ENCODE measurements at places on chromosomes 7 and 10.

DNA sequence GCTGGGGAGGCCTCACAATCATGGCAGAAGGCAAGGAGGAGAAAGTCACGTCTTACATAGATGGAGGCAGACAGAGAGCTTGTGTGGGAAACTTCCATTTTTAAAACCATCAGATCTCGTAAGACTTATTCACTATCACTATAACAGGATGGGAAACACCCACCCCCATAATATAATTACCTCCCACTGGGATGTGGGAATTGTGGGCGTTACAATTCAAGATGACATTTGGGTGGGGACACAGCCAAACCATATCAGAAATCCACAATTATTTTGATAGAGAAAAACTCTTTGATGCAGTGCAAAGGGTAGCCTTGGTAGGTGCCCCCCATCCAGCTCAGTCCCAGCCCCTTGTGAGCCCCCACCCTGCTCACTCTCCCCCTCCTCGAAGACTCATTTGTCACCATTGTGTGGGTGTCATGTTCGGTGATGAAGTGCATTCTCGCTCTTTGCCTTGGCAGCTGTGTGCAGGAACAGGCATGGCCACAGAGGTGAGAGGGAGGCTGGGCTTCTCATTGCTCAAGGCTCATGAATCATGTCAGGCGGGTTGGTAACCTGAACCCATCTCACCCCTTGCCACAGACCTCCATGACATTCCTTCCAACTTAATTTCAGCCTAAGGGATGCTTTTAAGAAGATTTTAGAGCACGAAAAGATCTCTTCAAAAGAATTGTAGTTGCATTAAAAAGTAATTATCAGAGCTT lies 75.9 kb downstream of the BUB3 start:
- DNase-seq = no peak

DNA sequence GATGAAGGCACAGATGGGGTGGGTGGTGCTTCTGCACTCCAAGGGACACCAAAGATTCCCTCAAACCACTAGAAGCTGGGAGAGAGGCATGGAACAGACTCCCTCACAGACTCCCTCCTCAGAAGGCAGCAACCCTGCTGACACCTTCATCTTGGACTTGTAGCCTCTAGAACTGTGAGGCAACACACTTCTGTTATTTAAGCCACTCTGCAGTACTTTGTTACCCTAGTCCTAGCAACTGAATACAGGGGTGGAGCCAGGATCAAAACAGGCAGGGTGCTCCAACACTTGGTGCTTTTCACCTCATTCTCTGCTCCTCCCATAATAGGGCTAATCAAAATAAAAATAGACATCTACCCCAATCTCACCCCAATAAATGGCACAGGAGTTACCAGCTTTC lies 2.3 kb upstream of the GSTO1 start:
- no peak for DNase-seq

DNA sequence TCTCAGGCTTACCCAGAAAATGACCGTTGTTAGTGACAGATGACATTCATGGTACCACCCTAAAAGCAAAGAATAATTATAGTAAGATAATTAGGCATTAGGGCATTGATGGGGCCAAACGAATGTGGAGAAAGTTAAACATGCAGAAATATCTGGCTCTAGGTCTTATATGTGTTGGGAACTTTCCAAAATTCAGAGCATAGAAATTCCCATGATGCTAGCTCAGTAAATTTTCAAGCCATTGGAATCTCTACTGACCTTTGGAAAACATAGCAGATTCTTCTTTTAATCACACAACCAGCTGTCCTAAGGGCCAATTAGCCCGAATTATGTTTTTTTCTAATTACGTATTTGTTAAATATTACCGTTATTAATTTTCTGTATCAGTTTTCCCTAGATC lies 136.1 kb downstream of the CREB5 start:
- no peak for DNase-seq

DNA sequence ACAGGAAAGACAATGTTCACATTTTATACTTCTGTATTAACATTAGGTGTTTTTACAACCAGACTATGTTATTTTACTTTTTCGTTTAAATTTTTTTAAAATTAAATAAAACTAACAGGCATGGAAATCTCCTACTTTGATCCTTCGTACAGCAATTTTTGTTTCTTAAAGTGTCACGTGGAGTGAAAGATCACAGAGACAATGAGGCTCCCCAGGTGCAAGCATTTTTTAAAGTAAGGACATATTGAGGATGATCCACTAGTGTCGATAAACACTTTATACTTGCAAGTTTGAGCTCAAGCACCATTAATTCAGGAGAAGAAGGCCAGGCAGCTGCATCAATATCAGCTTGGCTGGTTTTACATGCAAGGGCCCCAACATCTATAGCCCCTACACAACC lies 68.5 kb upstream of the FAM133B start:
- no peak for DNase-seq

GRCh38 chr7:94422827-94423460 lies 28.2 kb downstream of the COL1A2 start:
- no peak for DNase-seq
